ENCODE measurements at places on chromosomes 3 and 15. TPM values are rescaled to one million over a fixed set of nuclear protein-coding genes. Genes with fewer than 3 reads are reported as not detected.

PLA2G4D gene
- total RNA-seq: 26.9 TPM

EIF4E3 gene
- 12.9 TPM for total RNA-seq

RASGRP1 gene
- 20.6 TPM for total RNA-seq

GOLGA8H gene
- total RNA-seq: 0.47 TPM

OSTN gene
- not detected for total RNA-seq

GDPGP1 gene
- total RNA-seq: 2.6 TPM

SLC12A1 gene
- total RNA-seq: not detected

MOBP gene
- total RNA-seq: not detected

CDHR4 gene
- not detected for total RNA-seq

RCCD1 gene
- total RNA-seq: 11.0 TPM

ZBED2 gene
- not detected for total RNA-seq

ACTRT3 gene
- 0.25 TPM for total RNA-seq
